ENCODE measurements at places on chromosomes 12 and 14.

GRCh38 chr12:121800694-121801594 lies 2.9 kb upstream of the SETD1B start:
- no peak for DNase-seq

- no peak for DNase-seq
Measured at GRCh38 chr14:78697341-78697740, 527.2 kb downstream of the NRXN3 start.

GRCh38 chr12:130041983-130042812 lies 120.1 kb upstream of the FZD10 start:
- DNase-seq = no peak

GRCh38 chr14:32702562-32702961 lies 236.1 kb upstream of the NPAS3 start:
- DNase-seq = no peak

Data from stimulated activated CD8-positive, alpha-beta memory T cell treated with anti-CD3 and anti-CD28 coated beads, Interleukin-4, amount 100 ng/mL, for 1 hour (primary cell).